Eye (tissue), 1 donor: ENCODE measurements at places on chromosomes 6 and 20.

- no peak for DNase-seq
Measured at GRCh38 chr6:44466955-44467354, 79.4 kb downstream of the CDC5L start.

DNA sequence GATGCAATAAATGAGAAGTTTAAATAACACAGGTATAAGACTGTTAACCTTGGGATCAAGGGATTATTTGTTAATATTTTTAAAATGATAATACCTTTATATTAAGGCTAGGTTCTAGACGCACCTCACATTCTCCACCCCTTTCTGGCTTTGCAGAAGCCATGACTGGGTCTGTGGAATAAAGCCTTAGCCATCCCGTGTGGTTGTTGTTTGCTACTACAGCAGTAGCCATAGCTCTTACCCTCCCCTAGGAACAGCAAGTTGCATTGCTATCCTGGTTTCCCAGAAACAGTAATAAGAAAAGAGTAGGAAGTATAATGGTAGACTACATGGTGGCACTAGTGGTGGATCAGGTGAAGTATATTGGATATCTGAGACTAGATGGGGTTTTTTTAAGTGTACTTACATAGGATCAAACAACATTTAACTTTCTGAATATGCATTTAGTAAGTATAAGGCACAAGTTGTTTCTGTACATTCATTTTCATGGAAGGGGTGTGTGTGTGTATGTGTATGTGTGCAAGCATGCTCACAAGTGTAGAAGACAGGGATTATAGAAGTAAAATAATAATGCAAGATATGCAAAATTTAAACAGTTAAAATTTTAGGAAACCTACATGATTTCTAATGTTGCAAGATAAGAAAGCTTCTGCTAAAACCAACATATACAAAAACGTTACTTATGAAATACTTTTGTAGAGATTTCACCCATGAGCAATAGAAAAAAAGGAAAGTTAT lies 384.2 kb downstream of the PRKN start:
- no peak for DNase-seq

GRCh38 chr6:25035174-25035511 lies 99.4 kb upstream of the RIPOR2 start:
- DNase-seq = no peak

GRCh38 chr6:169165561-169166300 lies 87.9 kb downstream of the THBS2 start:
- DNase-seq = no peak

GRCh38 chr20:1499528-1500420 lies 8.6 kb upstream of the SIRPB2 start:
- no peak for DNase-seq

DNA sequence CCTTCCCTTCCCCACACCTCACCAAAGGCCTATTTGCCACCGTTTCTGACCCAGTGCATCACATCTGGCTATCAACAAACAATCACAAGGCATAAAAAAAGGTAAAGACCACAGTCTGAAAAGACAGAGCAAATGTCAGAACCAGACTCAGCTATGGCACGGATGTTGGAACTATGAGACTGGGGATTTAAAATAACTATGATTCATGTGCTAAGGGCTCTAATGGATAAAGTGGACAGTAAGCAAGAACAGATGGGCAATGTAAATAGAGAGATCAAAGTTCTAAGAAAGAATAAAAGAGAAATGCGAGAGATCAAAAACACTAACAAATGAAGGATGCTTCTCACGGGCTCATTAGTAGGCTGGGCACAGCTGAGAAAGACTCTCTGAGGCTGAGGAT lies 99.5 kb downstream of the LAMP5 start:
- DNase-seq = no peak
